Activated CD8-positive, alpha-beta memory T cell treated with anti-CD3 and anti-CD28 coated beads, Interleukin-2, amount 50 U/mL, for 48 hours (primary cell): ENCODE measurements at places on chromosomes 3 and 15.

DNA sequence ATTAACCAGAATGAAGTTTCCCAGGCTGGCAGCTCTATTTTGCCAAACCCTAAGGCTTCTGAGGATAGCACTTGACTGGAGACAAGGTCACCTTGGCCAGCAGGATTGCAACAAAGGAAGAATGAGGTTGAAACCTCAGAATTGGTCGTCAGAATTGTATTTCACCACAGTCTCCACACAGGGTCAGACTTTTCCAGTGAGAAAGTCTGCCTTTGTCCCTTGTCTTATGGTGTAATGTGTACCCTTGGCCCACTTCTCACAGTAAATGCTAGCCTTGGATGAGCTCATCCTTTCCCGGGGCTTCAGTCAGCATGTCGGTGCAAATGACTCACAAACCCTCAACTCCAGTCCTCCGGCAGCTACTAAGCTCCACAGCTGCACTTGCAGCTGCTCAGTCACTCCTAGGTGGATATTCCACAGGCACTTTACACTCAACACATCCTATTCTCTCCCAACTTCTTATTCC lies 19.7 kb downstream of the SSR3 start:
- no peak for DNase-seq

- no peak for DNase-seq
Measured at GRCh38 chr15:61518191-61518950, 289.3 kb upstream of the RORA start.

DNA sequence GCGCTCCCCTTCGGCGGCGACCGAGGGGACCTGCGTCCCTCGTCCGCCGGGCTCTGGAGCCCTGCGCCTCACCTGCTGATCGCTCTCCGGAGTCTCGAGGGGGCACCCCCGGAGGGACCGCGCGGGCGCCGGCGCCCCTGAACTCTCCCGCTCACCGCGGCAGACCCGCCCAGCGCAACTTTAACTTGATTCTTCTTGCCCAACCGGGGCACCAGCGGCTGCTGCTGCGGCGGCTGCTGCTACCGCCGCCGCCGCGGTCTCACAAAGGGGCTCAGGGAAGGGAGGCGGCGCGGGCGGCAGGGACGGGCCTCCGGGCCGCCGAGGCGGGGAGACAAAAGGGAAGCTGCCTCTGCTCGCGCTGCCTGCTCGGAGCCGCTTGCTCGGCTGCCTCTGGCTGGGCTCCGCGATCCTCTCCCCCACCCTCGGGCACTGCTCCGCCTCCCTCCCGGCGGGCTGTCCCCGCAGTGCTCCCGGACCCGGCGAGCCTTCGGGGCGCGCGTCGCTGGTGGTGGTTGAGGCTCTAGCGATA lies at the start of gene PPM1L:
TSS of gene PPM1L (plus strand) at position 456 of the 529 bp plus-strand sequence.
- DNase-seq = peak; percentile 79

DNA sequence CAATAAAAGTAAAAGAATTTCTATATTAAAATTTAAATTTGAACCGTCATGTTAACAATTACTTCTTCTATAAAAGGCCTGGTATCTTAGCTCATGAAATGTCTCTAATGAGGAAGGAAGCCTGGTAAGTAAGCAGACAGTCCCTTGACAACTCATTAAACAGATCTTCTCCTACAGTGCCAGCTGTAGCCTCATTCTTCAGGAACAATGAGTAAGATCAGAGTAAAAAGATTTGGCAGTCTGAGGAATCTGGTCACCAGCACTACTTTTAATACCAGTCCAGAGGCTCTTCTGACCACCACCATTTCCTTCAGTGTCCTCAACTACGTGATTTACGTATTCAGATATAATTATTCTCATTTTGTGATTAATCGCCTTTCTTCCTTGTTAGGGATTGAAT lies 955.0 kb upstream of the ALCAM start:
- DNase-seq = no peak

DNA sequence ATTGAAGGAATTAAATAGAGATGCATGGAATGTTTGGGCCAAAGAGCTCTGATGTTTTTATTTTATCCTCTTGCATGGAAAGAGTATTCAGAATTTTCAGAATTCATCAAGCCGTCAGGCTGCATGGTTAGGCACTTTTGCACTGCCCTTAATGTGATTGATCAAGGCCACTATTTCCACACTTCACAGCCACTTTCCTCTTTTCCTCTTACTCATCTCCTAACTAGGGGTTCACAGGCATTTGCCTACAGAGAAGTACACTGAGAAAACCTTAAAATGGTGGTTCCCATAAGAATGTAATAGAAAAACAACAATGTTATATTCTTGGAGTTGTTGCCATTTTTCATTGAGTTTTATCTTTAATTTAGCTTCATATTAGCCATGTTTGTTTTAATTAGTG lies 10.9 kb downstream of the SLC35A5 start:
- DNase-seq = no peak

- no peak for DNase-seq
Measured at GRCh38 chr15:38876211-38876610, 311.6 kb upstream of the RASGRP1 start.

DNA sequence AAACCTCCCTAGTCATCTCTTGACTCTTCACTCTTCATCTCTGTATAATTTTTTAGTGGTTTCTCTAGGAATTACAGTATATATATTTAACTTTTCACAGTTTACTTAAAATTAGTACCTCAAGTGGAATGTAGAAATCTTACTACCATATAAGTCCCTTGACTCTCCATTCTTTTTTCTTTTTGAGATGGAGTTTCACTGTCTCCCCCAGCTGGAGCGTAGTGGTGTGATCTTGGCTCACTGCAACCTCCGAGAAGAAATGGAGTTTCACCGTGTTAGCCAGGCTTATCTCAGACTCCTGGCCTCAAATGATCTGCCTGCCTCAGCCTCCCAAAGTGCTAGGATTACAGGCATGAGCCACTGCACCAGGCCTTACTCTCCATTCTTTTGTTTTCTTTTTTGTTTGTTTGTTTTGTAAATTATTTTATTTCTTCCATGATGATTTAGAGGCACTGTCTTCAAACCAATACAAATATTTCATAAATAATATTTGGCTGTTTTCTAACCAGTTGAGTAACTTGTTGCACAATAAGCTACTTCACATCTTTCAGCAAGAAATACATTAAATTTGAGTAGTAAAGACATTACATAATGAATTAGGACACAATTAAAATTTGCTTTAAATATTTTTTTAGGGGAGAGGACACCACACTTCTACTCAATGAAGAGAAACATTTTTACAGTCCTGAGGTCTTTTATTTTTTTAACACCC lies 144.8 kb downstream of the RBPMS2 start:
- no peak for DNase-seq

- DNase-seq = peak; percentile 55
Measured at GRCh38 chr15:73273181-73274002, 95.4 kb downstream of the HCN4 start.

GRCh38 chr3:183274609-183275008 lies 21.6 kb downstream of the B3GNT5 start:
- no peak for DNase-seq
